ENCODE measurements at places on chromosomes 2 and 18.

DNA sequence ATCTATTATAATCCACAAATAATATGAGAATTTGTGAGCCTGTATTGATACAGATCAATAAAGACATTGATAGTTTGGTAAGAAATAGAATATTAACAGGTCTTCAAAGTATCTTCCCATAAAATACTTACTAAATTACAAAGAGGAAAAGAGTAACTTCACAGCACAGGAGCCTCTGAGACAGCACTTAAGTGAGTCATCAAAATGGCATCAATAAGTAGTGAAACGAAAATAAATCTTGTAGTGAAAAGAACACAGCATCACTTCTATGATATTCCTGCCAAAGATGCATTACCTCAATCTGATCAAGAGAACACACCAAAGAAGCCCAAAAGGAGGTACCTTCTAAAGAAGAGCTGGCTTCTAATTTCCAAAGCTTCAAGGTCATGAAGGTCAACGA is 116.4 kb downstream of the CBLN2 start:
- no peak for DNase-seq

DNA sequence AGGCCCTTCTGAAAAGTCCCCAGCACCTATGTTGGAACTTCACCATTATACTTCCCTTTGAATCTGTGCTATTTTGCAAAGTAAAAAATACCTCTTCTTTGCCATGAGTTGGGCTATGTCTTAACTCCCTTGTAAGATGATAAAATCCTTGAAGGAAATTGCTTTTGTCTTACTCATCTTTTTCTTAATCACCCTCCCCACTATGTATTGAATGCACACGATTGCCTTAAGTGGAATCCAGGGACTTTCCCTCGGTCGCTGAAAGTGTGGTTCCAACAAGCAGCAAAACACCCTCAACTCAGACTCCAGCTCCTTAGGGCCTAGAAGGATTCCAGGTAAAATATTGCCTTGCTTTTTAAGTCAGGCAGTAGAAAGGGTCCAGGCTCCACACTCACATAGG is 173.2 kb upstream of the ARL4C start:
- DNase-seq, result no peak

DNA sequence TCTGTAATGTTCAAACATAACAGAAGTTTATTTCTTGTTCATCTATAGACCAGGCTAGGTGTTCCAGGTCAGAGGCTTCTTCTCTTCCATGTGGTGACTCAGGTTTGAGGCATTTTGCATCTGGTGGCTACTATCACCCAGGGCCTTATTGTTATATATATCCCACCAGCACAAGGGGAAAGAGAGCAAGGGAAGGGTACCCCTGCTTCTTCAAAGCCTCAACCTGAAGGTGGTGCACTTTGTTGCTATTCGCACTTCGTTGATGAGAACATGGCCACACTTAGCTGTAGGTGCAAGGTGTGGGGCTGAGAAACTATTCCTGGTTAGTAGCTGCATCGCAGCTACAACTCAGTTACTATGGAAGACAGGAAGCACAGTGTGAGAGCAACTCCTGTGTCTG is 27.4 kb upstream of the SLC3A1 start:
- DNase-seq, result no peak

DNA sequence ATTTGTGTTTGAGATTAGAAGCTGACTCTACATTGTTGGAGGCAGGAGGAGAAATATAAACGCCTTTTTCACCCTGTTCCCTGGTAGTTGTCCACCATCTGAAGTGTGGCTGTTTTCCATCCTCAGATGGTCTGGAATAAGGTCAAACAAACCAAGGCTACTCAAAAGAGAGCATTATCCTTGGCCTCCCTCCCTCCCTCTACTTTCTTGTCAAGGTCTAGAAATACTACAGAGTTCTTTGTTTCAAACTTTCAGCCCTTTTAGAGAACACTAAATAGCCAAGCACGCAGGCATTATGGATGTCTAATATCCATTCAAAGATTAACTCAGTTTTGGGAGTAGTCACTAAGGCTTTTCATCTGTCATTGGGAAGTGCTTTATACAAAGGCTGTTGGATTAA is 215.8 kb upstream of the ITGA4 start:
- DNase-seq, result no peak

DNA sequence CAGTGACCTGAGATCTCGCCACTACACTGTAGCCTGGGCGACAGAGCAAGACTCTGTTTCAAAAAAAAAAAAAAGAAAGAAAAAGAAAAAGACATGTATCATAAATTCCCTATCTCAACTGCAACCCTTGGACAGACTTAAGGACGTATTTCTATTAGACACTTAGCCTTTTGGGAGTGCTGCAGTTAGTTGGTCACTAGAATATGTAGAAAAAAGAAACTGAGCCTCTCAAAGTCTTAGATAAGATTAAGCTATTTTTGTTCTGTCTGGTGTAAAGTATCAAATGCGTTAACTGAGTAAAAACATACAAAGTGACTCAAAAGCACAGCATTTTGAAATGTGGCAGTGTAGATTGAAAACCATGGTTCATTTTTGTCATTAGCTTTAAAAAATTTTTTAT is 7.3 kb downstream of the NBEAL1 start:
- DNase-seq, result no peak

DNA sequence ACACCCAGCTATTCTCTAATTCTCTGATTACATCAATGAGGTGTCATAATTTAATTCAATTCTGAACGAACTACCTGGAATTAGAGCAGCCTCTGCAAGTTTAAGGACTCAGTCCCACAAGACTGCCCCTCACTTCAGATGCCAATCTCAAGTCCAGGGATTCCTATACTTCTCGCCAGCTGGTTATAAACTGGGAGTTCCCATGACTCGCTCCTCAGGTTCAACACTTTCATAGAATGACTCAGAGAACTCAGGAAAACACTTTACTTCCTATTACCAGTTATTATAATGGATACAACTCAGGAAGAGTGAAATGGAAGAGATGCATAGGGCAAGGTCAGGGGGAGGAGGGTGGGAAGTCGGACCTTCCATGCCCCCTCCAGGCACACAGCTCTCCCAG is 112.3 kb upstream of the ATP5MC3 start:
- DNase-seq, result no peak

DNA sequence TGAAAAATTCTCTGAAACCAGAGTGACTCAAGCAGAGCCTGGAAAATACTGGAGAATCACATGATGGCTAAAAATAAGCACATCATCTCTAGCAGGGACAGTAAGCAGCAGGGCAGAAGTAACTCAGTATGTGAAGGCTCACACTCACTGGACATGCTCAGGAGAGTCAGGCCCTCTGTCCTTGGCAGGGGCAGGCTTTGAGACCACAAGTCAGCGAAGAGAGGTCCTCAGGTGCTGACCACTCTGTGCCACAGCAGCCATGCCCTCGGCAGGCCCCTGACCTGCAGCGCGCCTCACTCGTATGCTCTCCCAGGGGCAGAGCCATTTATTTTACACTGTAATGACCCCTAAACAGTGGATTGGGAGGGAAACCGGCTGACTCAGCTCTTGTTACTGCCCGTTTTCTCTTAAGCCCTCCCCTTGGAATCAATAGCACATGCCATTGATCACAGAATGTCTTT is 76.8 kb downstream of the MAPRE2 start:
- no peak for DNase-seq

GRCh38 chr2:143333168-143333791 is 204.1 kb downstream of the ARHGAP15 start:
- DNase-seq, result no peak

DNA sequence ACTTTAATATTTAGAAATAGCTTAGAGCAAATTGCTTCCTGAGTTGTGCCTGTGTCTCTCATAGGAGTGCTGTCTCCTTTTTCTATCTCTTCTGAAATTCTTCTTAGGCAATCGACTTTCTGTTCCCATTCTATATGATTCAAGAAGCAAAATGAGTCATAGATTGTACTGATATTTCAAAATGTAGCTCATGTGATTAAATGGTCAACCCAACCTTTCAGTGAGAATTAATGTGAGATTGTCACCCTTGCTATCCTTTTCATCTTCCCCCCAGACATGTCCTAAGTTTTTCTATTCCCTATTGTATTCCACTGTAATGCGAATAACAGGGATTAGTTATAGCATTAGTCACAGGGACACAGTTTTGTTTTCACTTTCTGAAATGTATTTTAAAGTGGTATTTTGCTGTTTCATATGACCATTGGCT is 413.6 kb downstream of the THSD7B start:
- DNase-seq, result no peak

DNA sequence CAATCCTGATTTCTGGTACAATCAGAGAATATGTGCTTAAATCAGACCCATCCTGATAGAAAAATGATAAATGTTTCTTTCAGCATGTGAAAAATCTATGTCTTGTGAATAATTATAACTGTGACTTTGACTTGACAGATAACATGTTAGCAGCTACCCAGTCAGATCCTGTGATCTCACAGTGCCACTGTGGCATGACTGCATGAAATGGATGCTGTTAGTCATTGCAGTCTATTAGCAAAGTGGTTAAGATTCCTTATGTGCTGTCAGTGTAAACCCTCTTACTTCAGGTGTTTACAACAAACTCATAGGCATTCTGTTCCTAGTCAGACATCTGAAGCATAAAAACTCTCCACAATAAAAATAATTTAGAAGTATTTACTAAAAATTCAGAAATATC is 244.6 kb upstream of the RND3 start:
- no peak for DNase-seq

GRCh38 chr18:78518805-78519204 is 460.8 kb upstream of the SALL3 start:
- DNase-seq, result no peak

- no peak for DNase-seq
These were observed 19.5 kb upstream of the ERCC3 start for GRCh38 chr2:127313406-127313805.

DNA sequence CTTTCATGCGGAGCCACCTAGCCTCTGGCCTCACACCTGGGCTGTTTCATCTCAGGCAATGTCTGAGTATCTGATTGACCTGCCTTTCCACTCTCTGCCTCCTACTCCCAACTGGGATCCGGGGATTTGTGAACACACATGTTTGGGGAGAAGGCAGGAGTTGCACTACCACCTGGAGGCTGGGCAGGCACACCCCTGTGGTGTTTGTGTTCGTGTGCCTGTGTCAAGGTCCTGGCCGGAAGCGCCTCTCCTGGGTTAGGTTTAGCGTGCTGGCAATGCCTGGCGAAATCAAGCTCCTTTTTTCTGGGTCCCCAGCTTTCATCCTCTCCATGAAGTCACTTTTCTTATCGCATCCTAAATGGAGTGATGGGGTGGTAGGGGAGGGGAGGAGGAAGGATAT is 63.9 kb downstream of the GATA6 start:
- DNase-seq, result no peak

DNA sequence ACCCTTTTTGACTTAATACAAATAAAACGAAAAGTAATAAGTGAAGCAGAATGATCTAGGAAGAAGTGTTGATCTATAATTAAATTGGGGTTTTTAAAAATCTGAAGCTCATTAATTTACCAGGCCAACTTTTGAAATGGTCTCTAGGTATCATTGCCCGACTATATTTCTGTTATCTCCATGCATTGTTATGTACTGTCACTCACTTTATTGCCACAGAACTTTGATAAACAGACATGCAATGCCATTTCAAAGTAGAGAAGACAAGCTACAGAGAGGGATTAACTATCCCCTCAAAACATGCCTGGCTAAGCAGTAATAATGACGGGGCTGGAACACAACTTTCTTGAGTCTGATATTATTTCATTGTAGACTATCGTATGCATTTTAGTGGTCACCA is 147.6 kb upstream of the ITGA4 start:
- peak; percentile 3 for DNase-seq
